ENCODE measurements at places on chromosomes 5 and 9. TPM values are rescaled to one million over a fixed set of nuclear protein-coding genes. Genes with fewer than 3 reads are reported as not detected.

RAPGEF1 gene
- total RNA-seq: 35.3 TPM

EQTN gene
- not detected for total RNA-seq

FOXD4L5 gene
- not detected for total RNA-seq

SLC9A3 gene
- total RNA-seq: 0.79 TPM

NUTM2F gene
- total RNA-seq: not detected

IL6ST gene
- total RNA-seq: 692 TPM

GNAQ gene
- 33.3 TPM for total RNA-seq

FSTL4 gene
- 0.20 TPM for total RNA-seq

SLC25A2 gene
- 0.20 TPM for total RNA-seq

TAF11L5 gene
- total RNA-seq: not detected

MLANA gene
- not detected for total RNA-seq

ATP10B gene
- under 0.01 TPM for total RNA-seq

PRR16 gene
- total RNA-seq: not detected

DIAPH1 gene
- total RNA-seq: 29.6 TPM

MSX2 gene
- not detected for total RNA-seq

Data from lung microvascular endothelial cell (primary cell).